ENCODE measurements at places on chromosomes 6 and 20. TPM values are rescaled to one million over a fixed set of nuclear protein-coding genes. Genes with fewer than 3 reads are reported as not detected.

ZNFX1 gene
- 12.5 TPM for total RNA-seq

SPATS1 gene
- total RNA-seq: not detected

RAMACL gene
- total RNA-seq: 1.5 TPM

UNC93A gene
- not detected for total RNA-seq

TRAPPC3L gene
- under 0.01 TPM for total RNA-seq

SLC22A2 gene
- 0.74 TPM for total RNA-seq

LGSN gene
- total RNA-seq: 0.25 TPM

MARCKS gene
- 269 TPM for total RNA-seq

TPD52L1 gene
- total RNA-seq: 3.4 TPM

UBD gene
- 0.25 TPM for total RNA-seq

LINC00237 gene
- 2.7 TPM for total RNA-seq

CRISP3 gene
- not detected for total RNA-seq

SLC17A1 gene
- total RNA-seq: not detected

NDRG3 gene
- 40.3 TPM for total RNA-seq

All from temporal lobe (tissue), 4 donors.